ENCODE measurements at places on chromosomes 12 and 14.

- DNase-seq, result no peak
Measured at GRCh38 chr14:105818712-105819005, 292.3 kb downstream of the TMEM121 start.

GRCh38 chr12:90280033-90280432 lies 571.4 kb upstream of the ATP2B1 start:
- DNase-seq, result no peak

DNA sequence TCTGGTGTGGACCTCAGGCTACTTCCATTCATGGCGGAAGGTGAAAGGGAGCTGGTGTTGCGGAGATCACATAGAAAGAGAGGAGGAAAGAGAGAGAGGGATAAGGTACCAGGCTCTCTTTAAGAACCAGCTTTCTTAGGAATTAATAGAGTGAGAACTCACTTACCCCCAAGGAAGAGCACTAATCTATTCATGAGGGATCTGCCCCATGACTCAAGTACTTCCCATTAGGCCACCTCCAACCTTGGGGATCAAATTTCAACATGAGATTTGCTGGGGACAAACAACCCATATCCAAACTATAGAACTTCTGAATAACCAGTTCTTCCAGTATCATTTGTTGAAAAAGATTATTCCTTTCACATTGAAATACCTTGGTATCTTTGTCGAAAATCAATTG lies 34.0 kb upstream of the C2CD5 start:
- no peak for DNase-seq

DNA sequence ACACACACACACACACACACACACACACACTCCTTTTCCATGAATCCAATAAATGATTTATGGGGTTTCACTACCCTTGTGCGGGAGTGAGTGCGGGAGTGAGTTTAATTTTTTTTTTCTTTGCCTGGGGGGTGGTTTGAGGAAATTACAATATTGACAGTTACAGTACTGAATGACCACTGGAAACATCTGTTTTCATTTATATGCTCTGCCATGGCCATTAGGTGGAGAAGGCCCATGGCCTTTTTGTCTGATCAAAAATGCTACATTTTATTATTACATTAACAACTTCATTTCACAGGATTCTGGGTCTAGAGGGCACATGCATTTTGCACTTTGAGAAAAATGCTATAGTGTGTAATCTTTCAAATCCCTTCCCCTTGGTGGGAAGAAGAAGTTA lies 5.9 kb downstream of the TBX3 start:
- no peak for DNase-seq

DNA sequence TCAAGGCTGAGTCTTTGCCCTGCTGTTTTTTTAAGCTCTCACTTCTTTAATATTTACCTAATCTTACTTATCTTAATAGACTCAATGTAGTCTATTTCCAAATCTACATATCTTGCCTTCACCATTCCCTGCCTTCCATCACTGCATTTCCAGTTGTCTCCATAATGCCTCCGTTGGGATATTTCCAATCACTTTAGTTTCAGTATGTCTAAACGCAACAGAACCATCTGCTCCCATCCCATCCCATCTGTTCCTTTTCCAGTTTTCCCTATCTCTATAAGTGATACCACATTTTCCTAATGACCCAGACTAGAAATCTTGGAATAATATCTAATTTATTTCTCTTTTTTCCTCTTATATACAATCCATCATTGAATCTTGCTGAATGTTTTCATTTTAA lies 15.1 kb upstream of the CCDC198 start:
- DNase-seq, result no peak

DNA sequence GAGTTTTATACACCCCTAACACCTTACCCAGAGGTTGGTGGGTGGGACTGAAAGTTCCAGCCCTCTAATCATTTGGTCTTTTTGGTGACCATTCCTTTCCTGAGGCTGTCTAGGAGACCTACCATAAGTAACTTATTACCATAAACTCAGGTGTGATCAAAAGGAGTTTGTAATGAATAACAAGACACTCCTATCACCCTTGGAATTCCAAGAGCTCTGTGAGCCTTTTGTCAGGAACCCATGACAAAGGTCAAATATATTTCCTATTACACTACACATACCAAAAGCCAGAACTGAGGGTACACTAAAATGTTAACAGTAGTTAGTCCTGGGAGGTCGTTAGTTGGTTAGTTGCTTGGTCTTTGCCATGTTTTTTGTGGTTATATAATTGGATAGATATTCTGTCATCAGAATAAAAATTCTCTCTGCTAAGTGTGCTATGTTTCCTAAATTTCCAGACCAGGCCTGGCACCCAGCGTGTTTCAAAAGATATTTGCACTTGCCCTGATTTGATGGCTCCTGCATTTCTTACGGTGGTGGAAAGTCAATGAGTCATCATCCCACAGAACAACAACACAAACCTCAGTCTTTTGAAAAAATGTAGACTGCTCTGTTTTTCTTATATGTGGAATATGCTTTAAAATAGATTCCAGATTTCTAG lies 27.0 kb upstream of the AKAP5 start:
- DNase-seq, result no peak

GRCh38 chr12:85018098-85018497 lies 18.0 kb downstream of the TSPAN19 start:
- DNase-seq, result no peak

DNA sequence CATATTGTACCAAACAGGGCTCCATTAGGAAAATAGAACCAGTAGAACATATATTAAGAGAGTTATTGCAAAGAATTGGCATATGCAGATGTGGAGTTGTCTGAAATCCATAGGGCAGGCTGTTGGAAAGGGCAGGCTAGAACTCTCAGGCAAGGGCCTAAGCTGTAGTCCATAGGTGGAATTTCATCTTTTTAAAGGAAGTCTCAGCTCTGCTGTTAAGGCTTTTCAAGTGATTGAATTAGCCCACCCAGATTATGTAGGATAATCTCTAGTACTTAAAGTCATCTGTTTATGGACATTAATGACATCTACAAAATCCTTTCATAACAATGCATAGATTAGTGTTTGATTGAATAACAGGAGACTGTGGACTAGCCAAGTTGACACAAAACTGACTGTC lies 59.4 kb downstream of the RAD51B start:
- no peak for DNase-seq

- DNase-seq, result no peak
Measured at GRCh38 chr14:91311284-91311662, 66.8 kb upstream of the GPR68 start.

DNA sequence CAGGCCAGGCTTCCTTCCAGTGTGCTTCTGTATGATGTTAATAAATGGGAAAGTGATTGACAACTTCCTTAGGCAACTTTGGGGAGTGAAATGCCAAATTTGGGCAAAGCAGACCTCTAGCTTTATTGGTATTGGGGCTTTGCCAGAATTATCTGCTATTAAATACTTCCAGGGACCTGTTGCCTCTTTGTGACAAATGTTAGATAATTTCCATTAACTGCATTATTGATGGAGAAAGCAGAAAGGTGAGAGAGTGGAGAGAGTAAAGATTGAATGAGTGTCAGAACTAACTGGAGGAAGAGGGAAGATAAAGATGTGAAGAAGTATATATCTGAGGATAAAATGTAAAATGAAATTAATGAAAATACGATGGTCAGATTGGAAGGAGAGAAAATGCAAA lies 94.5 kb downstream of the CACNA1C start:
- DNase-seq, result no peak

GRCh38 chr12:100020370-100020769 lies 35.6 kb upstream of the ANKS1B start:
- no peak for DNase-seq

DNA sequence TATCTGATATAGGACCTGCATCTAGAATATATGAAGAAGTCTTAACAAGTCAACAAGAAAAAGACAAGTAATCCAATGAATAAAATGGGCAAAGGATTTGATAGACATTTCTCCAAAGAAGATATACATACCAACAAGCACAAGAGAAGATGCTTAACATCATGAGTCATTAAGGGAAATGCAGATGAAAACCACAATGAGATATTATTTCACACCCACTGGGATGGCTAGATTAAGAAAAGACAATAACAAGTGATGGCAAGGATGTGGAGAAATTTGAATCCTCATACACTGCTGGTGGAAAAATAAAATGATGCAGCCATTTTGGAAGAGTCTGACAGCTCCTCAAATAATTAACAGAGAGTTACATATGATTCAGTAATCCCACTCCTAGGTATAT lies 502.6 kb downstream of the FUT8 start:
- no peak for DNase-seq

- DNase-seq, result no peak
Measured at GRCh38 chr14:90642244-90642717, 173.9 kb downstream of the TTC7B start.

DNA sequence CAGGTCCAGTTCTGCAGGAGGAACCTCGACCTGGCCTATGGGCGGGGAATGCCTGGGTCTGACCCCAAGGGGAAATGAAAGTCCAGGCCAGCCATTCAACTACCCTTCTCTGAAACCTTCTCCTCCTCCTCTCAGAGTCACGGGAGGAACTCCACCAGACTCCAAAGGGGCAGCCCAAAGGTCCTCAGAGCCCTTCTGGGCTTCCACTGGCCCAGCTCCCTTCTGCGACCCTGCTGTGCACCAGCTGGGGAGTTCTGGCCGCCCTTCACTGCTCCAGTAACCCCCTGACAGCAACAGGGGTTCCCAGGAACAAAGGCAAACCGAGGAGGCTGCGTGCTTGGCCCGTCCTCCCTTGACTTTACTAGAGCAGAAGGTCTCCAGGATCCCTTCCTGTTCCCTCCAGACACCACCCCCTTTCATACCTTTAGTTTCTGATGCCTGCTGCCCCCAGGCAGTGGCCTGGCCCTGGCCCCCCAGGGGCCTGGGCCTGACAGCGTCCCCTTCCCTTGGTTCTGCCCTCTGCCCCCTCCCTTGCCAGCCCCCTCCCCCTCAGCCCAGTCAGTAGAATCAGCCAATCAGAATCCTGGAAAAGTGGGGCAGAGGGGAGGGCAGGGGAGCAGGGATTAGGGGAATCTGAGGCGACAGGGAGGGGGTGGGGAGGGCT lies 850 bp upstream of the ZNF385A start:
- DNase-seq, result no peak

- no peak for DNase-seq
Measured at GRCh38 chr12:101968770-101969169, 91.4 kb downstream of the DRAM1 start.

DNA sequence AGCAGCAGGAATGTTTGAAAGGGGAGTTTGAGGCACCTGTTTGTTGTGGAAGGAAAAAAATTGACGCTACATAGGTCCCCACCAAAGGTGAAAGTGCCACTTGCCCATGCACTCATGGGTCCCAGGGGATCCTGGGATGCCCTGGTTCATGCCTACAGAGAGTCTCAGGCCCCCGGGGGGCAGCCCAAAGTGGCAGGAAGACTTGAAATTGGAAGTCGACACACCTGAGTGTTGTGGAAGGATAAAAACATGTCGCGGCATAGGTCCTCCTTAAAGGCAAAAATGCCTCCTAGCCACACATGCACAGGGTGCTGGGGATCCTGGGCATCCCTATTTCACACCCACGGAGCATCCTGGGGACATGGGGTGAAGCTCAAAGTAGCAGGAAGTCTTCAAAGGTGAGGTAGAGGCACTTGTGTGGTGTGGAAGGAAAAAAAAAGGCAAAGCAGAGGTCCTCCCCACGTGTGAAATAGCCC lies 576.1 kb downstream of the ALG10 start:
- no peak for DNase-seq

DNA sequence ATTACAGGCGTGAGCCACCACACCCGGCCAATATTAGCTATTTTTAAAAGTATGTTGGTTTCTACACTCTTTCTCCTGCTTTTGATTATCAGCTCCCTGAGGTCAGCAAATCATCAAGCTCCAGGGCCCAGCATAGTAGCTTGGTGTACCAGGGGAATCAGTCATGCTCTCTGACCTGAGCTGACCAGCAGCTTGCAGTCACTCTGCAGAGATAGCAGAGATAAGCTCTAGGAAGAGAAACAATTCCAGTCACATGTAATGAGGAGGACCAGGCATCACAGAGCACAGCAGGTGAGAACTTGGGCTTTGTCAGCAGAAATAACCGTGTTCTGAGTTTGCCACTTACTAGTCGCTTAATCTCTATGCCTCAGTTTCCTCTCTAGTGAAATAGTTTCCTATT lies 8.5 kb downstream of the PLEKHD1 start:
- DNase-seq, result no peak

- no peak for DNase-seq
Measured at GRCh38 chr12:46664761-46665287, 161.0 kb downstream of the SLC38A4 start.

- no peak for DNase-seq
Measured at GRCh38 chr12:75129275-75129674, 80.4 kb downstream of the KCNC2 start.

- DNase-seq, result no peak
Measured at GRCh38 chr14:96250485-96250884, 5.5 kb upstream of the BDKRB1 start.

GRCh38 chr12:99372257-99372920 lies 275.2 kb upstream of the GARIN6 start:
- no peak for DNase-seq

DNA sequence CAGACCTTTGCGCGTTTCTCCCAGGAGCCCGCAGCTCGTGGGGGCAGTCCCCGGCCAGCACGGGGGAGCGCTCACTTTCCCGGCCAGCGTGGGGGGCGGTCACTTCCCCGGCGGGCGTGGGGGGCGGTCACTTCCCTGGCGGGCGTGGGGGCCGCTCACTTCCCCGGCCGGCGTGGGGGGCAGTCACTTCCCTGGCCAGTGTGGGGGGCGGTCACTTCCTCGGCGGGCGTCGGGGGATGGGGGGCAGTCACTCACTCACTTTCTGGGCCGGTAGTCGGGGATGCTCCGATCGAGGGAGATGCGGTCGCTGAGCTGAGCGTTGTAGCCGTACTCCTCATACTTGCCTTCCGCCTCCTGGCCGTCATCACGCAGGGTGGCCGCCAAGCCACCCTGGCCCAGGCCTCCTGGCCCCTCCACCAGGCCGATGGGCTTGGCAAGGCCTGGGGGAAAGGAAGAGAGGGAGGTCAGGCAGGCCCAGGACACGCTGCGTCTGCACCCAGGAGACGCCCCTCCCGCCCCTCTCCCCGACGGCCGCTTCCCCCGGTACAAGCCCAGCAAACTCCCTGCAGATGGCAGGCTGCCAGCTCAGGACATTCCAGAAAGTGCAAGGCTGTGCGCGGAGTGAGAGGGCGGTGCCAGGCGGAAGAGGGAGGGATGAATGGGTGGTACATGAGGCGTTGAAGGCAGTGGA lies 43.3 kb downstream of the GALNT9 start:
- DNase-seq, result no peak

DNA sequence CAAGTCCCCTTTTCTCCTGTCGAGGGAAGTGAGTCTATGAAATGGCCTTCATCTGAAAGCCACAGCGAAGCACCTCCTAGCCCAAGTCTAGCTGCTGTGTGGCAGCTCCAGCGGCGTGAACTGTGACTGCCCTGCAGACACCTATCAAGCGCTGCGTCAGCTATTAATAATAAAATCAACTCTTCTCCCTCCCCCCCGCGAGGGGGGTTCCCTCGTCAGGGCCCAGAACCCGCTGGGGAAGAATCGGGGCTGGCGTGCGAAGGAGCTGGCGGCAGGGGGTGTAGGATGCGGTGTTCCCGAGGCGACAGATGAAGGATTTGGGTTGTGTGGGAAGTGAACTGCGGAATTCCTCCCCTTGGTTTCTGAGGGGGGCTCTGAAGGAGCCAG lies 662 bp upstream of the ATP2A2 start:
- DNase-seq, result no peak

GRCh38 chr12:53977596-53978445 lies 3.1 kb upstream of the HOTAIR start:
- no peak for DNase-seq

Measured in RWPE2 (cell line).